T-helper 9 cell (primary cell): ENCODE measurements at places on chromosomes 12 and 14.
A peak's percentile ranks its signal among the peaks of the same experiment; 100 is the strongest.

DNA sequence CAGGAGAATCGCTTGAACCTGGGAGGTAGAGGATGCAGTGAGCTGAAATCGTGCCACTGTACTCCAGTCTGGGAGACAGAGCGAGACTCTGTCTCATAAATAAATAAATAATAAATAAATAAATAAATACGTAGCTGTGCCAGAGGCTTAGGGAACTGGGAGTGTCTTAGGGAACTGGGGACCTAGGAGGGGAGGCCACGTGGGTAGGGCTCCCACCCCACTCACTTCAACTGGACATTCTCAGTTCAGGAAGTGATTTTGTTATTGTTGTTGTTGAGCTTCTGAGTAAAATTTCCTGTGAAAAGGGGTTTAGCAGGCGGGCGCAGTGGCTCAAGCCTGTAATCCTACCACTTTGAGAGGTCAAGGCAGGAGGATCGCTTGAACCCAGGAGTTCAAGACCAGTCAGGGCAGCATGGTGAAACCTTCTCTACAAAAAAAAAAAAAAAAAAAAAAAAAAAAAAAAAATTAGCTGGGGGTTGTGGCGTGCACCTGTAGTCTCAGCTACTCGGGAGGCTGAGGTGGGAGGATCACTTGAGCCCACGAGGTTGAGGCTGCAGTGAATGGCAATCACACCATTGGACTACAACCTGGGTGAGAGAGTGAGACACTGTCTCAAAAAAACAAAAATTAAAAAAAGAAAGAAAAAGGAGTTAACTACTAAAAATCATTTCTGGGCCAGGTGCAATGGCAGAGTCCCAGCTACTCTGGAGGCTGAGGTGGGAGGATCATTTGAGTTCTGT is 19.0 kb upstream of the ANKRD9 start:
- no peak for DNase-seq

DNA sequence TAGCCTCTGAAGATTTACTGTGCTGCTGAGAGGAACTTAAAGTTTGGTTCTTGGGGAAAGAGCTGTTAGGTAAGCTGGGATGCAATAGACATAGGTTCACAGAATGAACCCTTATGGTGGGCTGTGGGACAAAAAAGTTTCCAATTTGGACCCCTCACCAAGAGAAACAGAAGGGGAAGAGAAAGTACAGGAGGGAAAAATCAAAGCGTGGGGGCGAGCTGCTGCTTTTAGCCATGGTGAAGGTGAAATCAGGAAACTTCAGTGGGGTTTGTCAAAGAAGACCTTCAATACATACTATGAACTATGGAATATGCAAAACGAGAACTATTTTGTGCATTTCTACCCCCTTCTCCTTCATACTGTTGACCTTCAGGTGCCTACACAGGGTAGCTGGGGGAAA is 10.6 kb upstream of the NINJ2 start:
- no peak for DNase-seq

- DNase-seq, result no peak
Measured at GRCh38 chr12:47378907-47379306, 299.1 kb upstream of the AMIGO2 start.

DNA sequence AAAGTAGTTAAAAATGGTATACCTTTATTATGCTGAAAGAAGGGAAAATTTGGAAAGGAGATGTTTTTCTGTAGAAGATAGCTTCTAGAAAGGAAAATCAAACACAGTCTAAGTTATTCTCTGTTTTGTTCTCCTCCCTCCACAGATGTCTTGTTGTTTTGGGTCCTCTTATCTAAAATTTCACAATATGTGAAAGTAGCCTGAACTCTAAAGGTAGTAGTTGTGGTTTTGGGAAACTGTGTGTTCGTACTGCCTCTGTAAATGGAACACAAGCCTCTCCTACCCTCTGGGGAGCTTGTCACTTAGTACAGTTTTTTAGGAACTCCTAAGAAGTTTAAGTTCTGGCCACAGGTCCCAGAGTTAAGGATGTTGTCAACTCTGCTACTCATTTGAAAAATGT is 112.6 kb downstream of the CRADD start:
- DNase-seq, result no peak

- DNase-seq, result no peak
Measured at GRCh38 chr12:1820191-1820895, at the start of gene LRTM2. Gene LRTM2 (plus strand): TSS chr12:1820565. CDS start chr12:1828149, 7,584 bp downstream.

GRCh38 chr14:96261053-96261452 is 5.0 kb downstream of the BDKRB1 start:
- DNase-seq, result no peak

GRCh38 chr12:91361864-91362263 is 179.2 kb upstream of the DCN start:
- DNase-seq, result no peak

DNA sequence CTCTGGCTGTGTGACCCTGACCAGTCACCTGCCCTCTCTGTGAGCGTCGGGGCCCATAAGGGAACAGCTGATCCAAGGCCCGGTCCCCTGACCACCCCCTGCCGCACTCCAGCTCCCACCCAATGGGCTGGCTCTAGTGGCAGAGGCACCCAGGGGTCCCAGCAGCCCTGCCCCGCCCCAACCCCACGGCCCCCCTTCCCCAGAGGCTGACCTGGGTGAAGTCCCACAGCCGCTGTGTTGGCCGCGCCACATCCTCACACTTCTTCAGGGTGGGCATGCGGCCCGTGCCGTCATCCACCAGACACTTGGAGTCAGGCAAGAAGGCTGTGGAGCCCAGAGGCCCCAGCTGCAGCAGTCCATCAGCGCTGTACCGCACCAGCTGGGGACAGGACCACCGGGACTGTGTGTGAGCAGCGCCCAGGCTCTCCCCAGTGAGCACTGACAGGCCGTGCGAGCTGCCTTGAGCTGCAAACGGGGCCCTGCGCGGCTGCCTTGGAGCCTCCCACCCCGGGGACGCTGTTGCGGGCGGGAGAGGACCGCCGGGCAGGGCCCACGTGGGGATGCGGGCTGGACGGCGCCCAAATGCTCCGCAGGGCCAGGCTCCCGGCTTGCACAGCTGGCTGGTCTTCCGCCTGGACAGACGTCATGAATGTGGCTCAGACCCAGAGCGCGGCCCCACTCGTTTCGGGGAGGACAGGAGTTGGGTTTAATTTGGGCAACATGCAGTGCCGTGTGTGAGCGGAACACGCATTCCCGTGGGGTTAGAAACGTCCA is 53.5 kb downstream of the NOC4L start:
- DNase-seq, result no peak

DNA sequence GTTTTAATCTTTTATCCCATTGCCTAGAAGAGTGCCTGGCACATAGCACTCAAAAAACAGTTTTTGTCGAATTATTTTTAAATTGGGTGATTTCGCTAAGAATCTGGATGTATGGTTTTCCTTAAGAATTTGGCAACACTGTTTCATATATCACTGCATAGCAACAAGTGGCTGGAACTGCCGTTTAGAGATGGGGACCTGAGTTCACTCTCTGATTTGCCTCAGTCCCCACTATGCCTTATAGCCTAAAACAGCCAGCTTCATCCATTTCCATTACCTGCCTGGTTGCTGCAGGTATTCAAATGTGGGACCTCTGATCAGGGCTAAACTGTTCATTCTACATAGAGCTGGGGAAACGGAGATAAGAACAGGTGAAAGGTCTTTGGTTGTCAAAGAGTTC is 1.8 kb downstream of the HEBP1 start:
- no peak for DNase-seq

GRCh38 chr12:123395236-123395635 is 11.3 kb downstream of the KMT5A start:
- no peak for DNase-seq

- DNase-seq, result no peak
Measured at GRCh38 chr12:78002878-78003277, 172.2 kb downstream of the NAV3 start.

- no peak for DNase-seq
Measured at GRCh38 chr14:68666236-68666635, 126.6 kb downstream of the ZFP36L1 start.

GRCh38 chr12:69161829-69162228 is 77.5 kb upstream of the CPSF6 start:
- DNase-seq, result peak; percentile 4

- no peak for DNase-seq
Measured at GRCh38 chr12:129886541-129886940, 17.3 kb downstream of the TMEM132D start.

DNA sequence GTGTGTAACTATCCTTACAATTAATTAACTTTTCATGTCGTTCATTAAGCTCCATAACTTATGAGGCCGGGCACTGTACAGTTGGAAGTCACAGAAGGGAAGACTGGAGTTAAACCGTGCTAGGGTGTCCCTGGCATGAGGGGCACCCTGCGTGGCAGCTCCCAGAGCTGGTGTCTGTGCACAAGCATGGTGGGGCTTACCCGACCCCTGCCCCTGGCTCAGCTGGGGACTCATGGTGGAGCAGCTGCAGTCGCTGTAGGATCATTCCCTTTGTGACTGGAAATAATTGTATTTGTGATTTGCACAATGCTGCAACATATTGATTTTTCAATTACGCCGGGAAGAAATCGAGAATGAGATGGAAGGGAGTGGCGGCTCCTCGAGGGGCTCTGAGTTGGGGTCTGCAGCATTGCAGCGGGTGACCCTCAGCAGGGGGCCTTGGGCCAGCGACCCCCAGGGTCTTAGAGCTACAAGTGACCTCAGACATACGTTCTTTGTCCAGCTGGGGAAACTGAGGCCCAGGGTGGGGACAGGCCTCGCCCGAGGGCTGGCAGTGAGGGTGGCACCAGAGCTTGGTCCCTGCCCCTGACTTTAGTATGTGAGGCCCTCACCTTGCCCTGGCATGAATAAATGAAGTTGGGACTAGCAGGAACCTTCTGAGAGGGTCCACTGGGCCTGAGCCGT is 125.4 kb downstream of the KIF26A start:
- DNase-seq, result no peak

GRCh38 chr14:36478782-36479181 is 41.2 kb downstream of the NKX2-1 start:
- no peak for DNase-seq

DNA sequence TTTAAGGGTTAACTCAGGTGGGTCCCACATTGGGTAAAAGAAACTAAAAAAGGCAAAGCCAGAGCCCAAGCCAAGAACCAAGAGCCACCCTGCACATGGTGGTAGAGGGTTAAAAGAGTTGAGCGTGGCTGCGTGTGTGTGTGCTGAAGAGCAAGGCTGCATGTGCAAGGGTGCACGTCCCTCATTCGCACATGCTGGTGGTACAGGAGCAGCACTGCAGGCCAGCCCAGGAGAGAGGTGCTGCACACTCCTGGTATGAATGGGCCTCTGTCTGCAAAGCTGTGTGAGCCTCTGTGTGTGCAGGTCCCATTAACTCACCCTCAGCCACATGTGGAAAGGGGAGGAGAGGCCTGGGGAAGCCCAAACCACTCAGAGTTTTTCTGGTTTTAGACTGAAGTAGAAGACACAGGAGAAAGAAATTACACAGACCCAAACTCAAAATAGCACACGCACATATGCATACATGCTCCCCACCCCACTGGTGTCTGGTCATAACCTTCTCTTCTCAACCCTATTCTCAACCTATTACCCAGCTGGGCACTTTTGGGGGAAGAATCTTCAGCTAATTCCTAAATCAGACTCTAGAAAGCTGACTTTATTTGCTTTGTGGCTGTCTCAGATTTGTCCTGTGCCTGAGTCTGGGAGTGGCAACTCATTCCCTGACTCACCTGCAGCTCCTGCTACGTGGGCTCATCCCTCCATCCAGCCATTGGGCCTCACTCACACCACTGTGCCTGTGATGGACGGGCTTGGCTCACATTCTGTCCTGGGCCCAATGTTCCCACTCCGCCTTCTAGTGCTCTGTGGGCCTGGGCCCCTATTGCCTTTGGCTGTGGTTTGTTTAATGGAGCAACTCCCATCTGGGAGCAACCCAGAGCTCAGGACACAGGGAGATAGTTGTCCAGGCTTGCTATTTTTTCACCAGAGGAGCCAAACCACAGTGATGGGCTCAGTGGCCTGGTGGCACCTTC is 30.8 kb upstream of the COL2A1 start:
- DNase-seq, result no peak

DNA sequence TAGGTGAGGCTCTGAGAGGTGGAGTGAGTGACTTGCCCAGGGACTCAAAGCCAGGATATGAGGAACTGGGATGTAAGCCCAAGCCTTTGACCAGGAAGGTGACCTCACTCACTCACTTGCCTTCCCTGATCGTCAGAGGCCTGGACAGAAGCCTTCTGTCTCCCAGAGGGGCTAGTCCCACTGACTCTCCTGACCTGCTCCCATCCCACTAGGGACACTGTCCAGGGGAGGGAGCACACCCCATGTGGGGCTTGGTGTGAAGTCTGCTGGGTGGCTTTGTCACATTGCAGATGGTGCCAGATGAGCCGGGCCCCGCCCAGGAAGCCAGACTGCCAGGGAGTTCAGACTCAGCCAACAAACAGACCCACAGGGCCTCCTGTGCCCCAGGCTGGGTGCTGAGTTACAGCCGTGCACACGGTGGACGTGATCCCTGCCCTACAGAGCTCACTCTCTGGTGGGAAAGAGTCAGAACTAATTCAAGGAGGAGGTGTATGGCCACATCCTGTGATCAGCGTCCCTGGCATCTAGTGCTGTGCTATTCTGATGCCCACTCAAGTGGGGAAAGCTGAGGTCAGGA is 28.3 kb downstream of the MMAB start:
- DNase-seq, result no peak

- DNase-seq, result no peak
Measured at GRCh38 chr12:107131832-107132616, 38.7 kb upstream of the CRY1 start.

GRCh38 chr12:60803147-60803546 is 1207.3 kb downstream of the SLC16A7 start:
- no peak for DNase-seq

- no peak for DNase-seq
Measured at GRCh38 chr14:80965037-80965436, 9.6 kb downstream of the TSHR start.

GRCh38 chr12:122871851-122872780 is 23.8 kb downstream of the VPS37B start:
- no peak for DNase-seq

- no peak for DNase-seq
Measured at GRCh38 chr12:53523131-53523530, 15.8 kb upstream of the NPFF start.

- DNase-seq, result no peak
Measured at GRCh38 chr12:49609875-49610154, 4.4 kb upstream of the FAM186B start.

DNA sequence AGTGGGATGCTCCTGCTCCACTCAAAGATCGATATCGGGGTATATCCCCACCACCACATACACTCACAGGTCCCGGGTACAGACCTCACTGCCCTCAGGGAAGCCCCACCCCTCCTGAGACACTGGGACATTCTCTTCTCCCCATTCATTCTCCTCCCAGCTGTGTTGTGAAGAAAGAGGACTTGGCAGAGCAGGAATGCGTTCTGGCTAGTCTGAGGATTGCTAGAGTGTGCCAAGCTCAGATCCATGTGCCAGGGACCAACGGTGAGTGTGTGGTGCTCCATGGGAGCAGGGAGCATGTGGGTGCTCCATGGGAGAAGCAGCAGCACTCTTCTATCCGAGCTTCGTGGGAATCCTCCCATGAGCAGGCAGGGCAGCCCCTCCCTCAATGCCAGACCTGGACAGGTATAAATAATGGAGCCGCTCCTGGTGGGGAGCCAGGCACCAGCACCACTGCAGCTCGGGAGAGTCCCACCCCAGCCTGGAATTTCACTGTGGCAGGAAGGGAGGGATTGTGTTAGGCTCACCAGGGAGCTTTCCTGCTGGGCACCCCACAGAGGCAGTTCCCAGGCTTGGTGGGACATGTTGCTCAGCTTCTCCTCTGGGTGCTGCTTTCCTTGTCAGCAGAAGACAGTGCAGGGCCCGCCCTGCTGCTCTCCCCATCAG is 2.3 kb upstream of the KRT5 start:
- no peak for DNase-seq

GRCh38 chr14:105204206-105204930 is 23.3 kb upstream of the NUDT14 start:
- no peak for DNase-seq

- no peak for DNase-seq
Measured at GRCh38 chr12:53651737-53652136, 24.1 kb downstream of the ATP5MC2 start.
